A549 treated with DMSO at 1 μM for 4 hours (cell line): ENCODE measurements at places on chromosomes 5 and 9. TPM values are rescaled to one million over a fixed set of nuclear protein-coding genes. Genes with fewer than 3 reads are reported as not detected.

Gene FOXD4L6
- 0.15 TPM in 1 of 5 replicates, not detected in the others for total RNA-seq

Gene FRMPD1
- total RNA-seq = 0.02 to 0.04 TPM (median 0.03 TPM) in 4 of 5 replicates, not detected in the other

Gene ALDH1B1
- 55.3 to 66.1 TPM (median 59.5 TPM) in 5 replicates for total RNA-seq

Gene OR5C1
- not detected in 5 replicates for total RNA-seq

Gene SLCO6A1
- total RNA-seq = not detected in 5 replicates

Gene CNTNAP3
- total RNA-seq = 8.4 to 12.2 TPM (median 10.1 TPM) in 5 replicates

Gene CRB2
- total RNA-seq = 0.04 to 0.12 TPM (median 0.07 TPM) in 5 replicates

Gene PCDHA13
- total RNA-seq = 0.03 to 0.11 TPM (median 0.05 TPM) in 5 replicates

Gene NDUFS4
- 104 to 140 TPM (median 110 TPM) in 5 replicates for total RNA-seq

Gene SCGB3A2
- not detected in 5 replicates for total RNA-seq

Gene TMEFF1
- 0.69 to 1.5 TPM (median 1.1 TPM) in 5 replicates for total RNA-seq

Gene SVEP1
- total RNA-seq = 1.4 to 1.9 TPM (median 1.8 TPM) in 5 replicates

Gene GABRP
- total RNA-seq = not detected in 5 replicates

Gene PFN3
- total RNA-seq = not detected in 5 replicates

Gene OTULINL
- 4.4 to 6.1 TPM (median 5.6 TPM) in 5 replicates for total RNA-seq

Gene NUTM2F
- total RNA-seq = not detected in 5 replicates

Gene ACSL6
- total RNA-seq = 0.07 to 0.16 TPM (median 0.10 TPM) in 4 of 5 replicates, not detected in the other

Gene PCDHB7
- not detected in 5 replicates for total RNA-seq

Gene SYNPO
- 28.1 to 34.7 TPM (median 30.7 TPM) in 5 replicates for total RNA-seq

Gene CD14
- total RNA-seq = 3.6 to 4.4 TPM (median 4.0 TPM) in 5 replicates

Gene PDE6A
- 0.11 to 0.18 TPM (median 0.14 TPM) in 5 replicates for total RNA-seq

Gene PLAC8L1
- 0.42 to 0.57 TPM (median 0.49 TPM) in 3 of 5 replicates, not detected in the others for total RNA-seq

Gene SH3TC2
- total RNA-seq = 0.21 to 0.84 TPM (median 0.31 TPM) in 5 replicates

Gene SLC34A1
- 0.04 TPM in 1 of 5 replicates, not detected in the others for total RNA-seq

Gene FBP2
- not detected in 5 replicates for total RNA-seq

Gene IFNA2
- not detected in 5 replicates for total RNA-seq
